Hematopoietic multipotent progenitor cell (in vitro differentiated cells): ENCODE measurements at places on chromosomes 3 and 15.

DNA sequence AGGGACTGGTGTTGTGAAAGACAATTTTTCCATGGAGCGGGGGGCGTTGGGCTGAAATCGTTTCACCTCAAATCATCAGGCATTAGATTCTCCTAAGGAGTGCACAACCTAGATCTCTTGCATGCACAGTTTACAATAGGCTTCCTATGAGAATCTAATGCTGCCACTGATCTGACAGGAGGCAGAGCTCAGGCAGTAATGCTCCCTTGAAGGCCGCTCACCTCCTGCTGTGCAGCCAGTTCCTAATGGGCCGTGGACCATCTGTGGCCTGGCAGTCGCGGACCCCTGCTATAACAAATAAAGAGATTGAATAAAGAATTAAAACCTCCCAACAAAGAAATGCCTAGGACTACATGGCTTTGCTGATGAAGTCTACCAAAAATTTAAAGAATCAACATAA lies 25.3 kb upstream of the ANKRD28 start:
- DNase-seq = no peak

DNA sequence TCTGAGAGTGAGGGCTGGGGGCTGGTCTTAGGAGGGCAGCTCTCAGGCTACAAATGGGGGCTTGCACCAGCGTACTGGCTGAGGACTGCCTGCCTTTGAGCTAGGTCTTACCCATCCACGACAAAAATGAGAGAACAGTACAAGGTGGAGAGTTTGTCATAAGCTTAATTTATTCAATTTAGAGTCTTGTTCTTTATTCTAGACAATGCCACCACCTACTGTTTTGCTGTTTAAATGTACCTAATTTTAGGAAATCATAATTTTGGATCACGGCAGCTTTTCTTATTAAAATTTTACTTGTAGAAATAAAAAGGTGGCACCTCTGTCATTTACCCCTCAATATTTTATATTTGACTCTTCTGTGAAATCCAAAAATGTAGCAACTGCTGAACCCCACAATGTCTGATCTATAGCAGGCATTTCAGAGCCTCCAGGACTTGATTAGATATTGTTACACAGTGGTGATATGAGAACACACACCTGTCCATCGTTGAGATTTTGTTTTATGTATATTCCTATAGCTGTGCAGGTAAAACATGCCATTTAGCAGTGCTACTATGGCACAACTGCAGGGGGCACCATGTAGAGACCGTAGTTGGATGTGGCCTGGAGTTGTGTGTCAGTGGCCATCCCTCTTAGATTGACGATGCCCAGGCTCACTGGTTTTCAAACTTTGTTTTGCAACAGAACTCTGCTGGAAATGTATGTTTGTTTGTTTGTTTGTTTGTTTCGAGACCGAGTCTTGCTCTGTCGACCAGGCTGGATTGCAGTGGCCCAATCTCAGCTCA lies 88.6 kb downstream of the SLCO3A1 start:
- DNase-seq = peak; percentile 68

GRCh38 chr3:69180869-69181591 lies 58.6 kb upstream of the LMOD3 start:
- no peak for DNase-seq

DNA sequence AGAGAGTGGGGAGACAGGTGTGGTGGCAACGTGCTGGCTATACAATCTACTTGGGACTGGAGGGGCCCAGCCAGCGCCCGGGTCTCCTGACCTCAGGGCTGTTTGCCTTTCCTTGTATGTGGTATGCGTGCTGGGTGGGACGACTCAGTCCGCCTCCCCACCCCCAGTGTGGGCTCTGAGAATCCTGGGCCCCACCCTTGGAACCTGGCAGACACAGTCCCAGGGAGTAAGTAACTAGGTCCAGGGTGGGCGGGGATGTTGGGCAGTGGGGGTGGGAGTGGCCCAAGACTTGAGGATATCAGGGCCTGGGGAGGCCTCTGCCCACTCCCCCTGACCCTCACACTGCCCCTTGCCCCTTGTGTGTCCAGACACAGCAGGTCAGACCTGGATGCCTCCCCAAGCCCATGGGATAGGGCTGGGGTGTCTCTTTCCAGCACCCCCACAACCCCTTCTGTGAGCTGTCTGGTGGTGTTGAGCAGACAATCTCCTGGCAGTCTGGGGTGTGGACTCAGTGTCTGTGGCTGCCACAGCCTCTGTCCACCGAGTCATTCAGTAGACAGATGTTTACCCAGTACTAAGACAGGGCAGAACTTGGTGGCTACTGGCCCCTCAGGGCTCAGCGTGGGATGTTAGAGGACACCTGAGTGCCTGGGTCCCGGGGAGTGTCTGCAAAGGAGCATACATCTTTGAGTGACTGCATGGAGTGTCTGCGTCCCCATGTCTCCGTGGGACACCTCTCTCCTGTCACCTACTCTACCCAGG lies 1.3 kb downstream of the CHST13 start:
- DNase-seq = no peak

- peak; percentile 79 for DNase-seq
Observed at GRCh38 chr3:169769287-169770181, at the start of gene ACTRT3. Gene ACTRT3, minus strand, starts transcription at chr3:169769561. Its CDS starts 41 bp downstream, at chr3:169769520.

DNA sequence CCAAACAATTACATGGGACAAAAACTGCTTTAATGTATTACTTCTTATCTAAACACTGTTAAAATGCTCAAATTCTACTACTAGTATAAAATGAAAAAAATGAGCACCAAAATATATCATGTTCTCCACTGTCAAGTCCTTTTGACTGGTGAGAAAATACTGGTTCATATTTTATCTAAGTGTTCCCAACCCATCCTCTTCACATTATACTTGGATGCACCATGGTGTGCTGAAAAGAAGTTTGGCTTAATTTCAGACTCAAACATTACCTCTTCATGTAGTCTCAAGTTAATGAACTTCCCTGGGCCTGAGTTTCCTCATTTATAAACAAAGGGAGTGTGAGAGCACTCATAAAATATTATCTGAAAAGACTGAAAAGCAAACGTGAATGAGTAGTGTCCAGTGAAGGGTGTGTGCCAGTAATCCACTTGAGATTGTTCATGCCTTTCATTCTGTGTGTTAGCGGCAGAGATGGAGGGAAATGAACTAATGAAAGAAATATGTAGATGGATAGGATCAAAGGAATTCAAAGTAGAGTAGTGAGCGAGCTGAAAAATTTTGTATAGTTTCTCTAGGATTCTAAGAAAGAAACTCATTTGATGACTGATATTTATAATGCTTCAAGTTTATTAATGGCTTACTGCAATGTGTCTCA lies 263.2 kb downstream of the NLGN1 start:
- no peak for DNase-seq

DNA sequence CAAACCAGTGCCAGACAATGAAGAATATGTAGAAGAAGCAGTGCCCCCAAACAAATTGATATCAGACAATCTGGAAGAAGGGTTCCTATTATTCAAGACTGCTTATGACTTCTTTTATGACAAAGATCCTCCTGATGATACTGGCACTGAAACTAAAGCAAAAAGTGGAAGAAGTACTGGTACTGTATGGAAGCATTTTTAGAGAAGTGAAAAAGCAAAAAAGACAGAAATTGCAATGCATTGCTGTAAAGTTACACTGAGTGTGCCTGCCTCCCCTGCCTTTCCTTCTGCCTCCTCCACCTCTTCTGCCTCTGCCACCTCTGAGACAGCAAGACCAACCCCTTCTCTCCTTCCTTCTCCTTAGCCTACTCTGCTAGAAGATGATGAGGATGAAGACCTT lies 167.6 kb downstream of the PLCL2 start:
- no peak for DNase-seq

- no peak for DNase-seq
Observed at GRCh38 chr3:133829310-133829707, 23.7 kb downstream of the SRPRB start.

GRCh38 chr3:193884652-193885051 lies 251.3 kb upstream of the HES1 start:
- no peak for DNase-seq

- no peak for DNase-seq
Observed at GRCh38 chr15:68812597-68813431, 7.9 kb downstream of the ANP32A start.

DNA sequence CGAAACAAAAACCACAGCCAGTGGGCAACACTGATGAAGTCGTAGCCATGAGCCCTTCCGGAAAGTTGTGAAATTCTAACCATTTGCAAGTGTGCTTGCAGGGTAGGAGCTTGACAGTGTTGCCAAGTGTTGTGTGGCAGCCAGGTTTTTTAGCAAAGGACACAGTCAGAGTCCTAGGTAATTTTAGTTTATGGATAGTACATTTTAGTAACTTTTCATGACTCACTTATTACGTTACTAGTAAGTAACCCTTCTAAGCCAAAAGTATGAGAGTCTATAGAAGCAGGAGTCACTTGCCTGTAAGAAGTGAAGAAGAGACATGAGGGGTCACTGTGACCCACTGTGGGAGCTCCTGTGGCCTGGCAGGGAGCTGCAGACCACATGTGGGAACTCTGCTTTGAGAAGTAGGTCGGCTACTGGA lies 54.8 kb upstream of the ADPGK start:
- DNase-seq = no peak

DNA sequence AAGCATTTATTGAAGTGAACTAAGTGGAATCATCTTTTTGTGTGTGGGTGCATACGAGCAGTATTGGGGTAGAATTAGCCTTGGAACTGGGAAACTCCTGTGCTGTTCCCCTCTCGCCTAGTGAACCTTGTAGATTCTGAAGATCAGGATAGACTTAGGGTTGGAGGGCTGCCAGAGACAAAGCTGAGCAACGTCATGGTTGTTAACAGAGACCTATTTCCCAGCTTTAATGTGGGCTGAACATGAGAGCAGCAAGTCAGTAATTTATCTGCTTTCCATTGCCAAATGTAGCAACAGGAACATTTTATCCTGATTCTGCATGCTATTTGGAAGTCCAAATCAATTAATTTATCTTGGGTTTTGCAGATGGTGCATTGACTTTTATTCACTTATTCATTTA lies 246.6 kb downstream of the IL20RB start:
- DNase-seq = no peak

DNA sequence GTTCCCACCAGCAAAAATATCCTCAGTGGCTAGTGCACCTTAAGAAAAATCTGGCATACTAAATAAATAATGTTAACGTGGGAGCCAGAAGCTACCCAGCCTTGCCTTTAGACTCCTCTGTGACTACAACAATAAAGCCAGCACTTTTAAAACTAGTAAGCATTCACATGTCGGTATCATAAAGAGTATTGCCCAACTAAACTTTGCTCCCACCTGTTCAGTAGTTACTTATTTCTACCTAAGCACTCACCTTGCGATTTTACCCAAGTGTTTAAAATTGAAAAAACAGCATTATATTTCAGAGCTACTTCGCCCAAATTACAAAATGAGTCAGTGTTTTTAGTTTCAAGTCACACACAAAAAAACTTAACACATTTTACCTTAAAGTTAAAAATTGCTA lies 12.8 kb downstream of the ALDH1L1 start:
- DNase-seq = no peak

- DNase-seq = no peak
Observed at GRCh38 chr15:42092398-42093318, 1.7 kb downstream of the PLA2G4D start.

DNA sequence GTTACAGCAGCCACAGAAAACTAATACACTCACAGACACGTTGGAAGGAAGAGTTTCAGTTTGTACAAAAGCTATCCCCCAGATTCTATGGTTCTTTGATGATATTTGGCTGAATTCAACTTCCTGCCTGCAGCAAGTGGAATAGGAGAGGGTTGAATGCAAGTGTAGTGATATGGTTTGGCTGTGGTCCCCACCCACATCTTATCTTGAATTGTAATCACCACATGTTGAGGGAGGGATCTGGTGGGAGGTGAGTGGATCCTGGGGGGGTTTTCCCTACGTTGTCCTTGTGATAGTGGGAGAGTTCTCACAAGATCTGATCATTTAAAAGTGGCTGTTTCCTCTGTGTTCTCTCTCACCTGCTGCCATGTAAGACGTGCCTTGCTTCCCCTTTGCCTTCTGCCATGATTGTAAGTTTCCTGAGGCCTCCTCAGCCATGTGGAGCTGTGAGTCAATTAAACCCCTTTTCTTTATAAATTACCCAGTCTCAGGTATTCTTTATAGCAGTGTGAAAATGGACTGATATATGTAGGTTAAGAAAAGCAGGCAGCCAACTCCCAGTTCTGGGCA lies 29.8 kb downstream of the NMNAT3 start:
- no peak for DNase-seq

GRCh38 chr3:99962703-99963102 lies 145.0 kb downstream of the CMSS1 start:
- no peak for DNase-seq

GRCh38 chr15:58249646-58250312 lies 111.6 kb downstream of the AQP9 start:
- DNase-seq = no peak

- DNase-seq = no peak
Observed at GRCh38 chr3:149655826-149656574, 1.8 kb downstream of the WWTR1 start.

- no peak for DNase-seq
Observed at GRCh38 chr3:114508976-114509375, 215.1 kb downstream of the TIGIT start.

DNA sequence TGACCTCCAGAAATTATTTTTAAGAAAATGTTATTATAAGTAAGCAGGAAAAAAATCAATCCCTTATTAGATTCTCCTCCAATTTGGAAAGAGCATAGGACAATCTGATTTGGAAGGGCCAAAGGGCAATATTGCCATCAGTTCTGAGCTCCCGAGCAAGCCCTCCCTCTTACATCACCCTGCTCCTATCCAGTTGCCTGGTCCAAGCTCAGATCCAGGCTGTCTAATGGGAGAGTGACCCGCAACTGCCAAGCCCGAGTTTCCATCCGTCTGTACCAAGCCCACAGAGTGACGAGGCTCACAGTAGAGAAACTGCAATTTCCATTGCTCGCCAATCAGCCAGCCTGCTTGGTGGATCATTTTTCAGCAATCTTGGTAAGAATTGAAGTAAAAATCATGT lies 187.7 kb downstream of the MEX3B start:
- no peak for DNase-seq

DNA sequence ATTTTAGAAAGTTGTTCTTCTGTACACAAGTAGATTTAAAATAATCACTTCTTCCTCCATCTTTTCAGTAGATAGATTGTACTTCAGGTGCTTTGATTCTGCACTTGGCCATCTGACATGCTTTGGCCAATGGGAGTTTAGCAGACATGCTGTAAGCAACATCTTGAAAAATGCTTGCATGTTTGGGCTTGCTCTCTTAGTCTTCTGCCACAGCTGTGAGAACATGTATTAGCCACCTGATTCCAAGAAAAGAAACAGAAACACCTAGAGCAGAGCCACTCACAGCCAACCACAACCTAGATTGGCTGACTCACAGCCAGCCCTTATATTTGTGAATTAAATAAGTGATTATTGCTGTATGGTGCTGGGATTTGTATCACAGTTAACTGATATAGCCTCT lies 70.2 kb upstream of the GADL1 start:
- DNase-seq = no peak

DNA sequence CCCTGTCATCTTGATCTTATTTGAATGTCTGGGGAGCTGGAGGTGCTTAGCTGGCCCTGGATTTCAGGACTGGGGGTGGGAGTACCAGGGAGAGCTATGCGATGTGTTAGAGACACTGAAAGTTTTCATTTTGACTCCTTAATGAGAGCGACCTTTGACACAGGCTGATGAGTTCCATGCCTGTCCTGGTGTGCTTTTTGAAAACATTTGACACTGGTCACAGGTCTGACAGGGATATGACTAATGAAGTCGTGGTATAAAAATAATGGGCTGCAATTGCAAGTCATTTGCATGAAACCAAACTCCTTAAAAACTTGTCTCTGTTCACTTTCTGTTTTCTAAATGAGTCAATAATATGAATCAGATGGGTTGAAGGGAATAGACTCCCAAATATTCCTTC lies 81.9 kb downstream of the MECOM start:
- DNase-seq = no peak

- peak; percentile 17 for DNase-seq
Observed at GRCh38 chr15:81480645-81481053, 106.6 kb upstream of the TMC3 start.

GRCh38 chr3:101638261-101638745 lies 38.6 kb downstream of the ZBTB11 start:
- DNase-seq = no peak
